ENCODE measurements at places on chromosomes 13 and 19. TPM values are rescaled to one million over a fixed set of nuclear protein-coding genes. Genes with fewer than 3 reads are reported as not detected.

AMH gene
- 50.1 TPM for total RNA-seq

PRSS57 gene
- total RNA-seq: not detected

ZNF441 gene
- 9.6 TPM for total RNA-seq

S1PR4 gene
- total RNA-seq: not detected

KLK15 gene
- not detected for total RNA-seq

PLEKHG2 gene
- 160 TPM for total RNA-seq

LHB gene
- not detected for total RNA-seq

GRCh38 chr19:19630062-19630414 is 2.0 kb upstream of the LPAR2 start:
- no peak for DNase-seq

- DNase-seq: no peak
Measured at GRCh38 chr19:39996218-39996810, 546 bp upstream of the ZNF546 start.

GRCh38 chr13:20412691-20413355 is 112.8 kb downstream of the CRYL1 start:
- no peak for DNase-seq

GRCh38 chr19:55341171-55341588 is 1.5 kb downstream of the KMT5C start:
- DNase-seq: no peak

DNA sequence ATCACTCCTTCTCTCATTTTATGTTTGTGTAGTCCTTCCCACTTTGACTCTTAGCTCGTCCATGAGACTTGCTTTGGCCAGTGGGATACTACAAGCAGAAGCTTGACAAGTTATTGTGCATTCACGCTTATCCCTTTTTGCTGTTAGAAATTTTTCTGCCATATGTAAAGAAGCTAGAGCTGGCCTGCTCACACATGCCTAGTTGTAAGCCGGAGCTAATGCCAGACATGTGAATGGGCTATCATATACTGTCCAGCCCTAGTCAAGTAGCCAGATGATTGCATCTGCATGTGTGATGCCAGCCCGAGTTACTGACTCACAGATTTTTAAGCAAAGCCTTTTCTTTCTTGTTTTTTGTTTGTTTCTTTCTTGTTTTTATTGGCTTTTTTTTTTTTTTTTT is 460.7 kb downstream of the TDRD3 start:
- no peak for DNase-seq

DNA sequence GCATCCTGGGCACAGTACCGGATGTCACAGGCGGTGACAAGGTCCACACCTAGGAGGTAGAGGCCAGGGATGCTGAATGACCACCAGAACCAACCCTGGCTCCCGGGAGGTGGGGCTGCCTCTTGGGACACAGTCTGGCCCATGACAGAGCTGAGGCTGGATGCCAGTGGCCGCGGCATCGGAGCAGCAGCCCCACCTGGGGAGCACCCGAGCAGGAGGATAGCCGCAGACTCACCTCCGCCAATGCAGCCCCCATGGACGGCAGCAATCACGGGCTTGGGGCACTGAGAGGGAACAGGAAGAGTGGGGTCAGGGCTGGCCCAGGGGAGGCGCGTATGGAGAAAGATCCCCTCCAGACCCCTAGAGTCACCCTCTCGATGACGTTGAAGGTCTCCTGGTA is 4.3 kb upstream of the LGALS4 start:
- no peak for DNase-seq

DNA sequence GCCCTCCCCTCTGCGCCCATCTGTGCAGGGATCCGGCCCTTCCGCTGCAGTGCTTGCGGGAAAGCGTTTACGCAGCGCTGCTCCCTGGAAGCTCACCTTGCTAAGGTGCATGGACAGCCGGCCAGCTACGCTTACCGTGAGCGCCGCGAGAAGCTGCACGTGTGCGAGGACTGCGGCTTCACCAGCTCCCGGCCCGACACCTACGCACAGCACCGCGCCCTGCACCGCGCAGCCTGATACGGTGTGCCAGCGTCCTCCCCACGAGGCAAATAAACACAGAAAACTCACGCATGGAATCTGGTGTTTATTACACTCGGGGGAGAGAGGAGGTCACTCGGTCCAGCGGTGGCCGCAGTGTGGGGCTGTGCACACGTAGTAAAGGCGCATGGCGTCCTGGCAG is 1.2 kb downstream of the POLR2I start:
- no peak for DNase-seq

DNA sequence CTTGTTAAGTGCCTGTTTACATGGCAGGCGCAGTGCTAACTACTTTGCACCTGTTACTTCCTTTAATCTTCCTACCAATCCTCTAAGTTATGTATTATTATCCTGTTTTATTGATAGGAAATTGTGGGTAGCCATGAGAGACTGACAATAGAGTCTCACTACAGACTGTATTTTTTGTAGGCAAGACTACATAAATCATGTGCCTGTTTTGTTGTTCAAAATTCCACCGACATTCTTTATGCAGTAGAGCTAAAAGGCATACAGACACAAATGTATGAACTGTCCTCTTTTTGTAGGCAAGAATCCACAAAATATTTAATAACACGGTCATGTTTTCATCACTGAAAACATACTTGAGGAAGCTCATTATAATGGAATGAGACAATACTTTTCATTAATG is 205.5 kb downstream of the NALCN start:
- DNase-seq: no peak

- no peak for DNase-seq
Measured at GRCh38 chr13:87453244-87453643, 217.9 kb upstream of the SLITRK5 start.

DNA sequence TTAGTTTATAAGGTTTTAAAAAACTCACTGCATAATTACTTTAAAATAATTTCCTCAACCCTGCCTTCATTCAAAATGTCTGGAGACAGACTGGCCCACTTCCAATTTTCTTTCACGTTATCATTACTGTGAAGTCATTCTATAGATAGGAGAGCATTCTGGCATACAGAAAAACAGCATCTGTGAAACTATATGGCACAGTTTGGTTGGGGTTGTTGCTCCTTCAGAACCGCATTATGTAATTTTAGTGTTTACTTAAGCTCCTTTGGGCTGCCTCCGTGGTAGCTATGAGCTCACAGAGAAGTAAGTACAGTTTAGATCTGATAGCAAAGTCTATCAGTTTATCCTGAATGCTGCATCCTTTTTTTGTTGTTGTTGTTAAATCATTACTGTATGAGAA is 104.3 kb downstream of the KCNRG start:
- DNase-seq: no peak

- no peak for DNase-seq
Measured at GRCh38 chr13:59415498-59415897, 748.2 kb downstream of the DIAPH3 start.

- no peak for DNase-seq
Measured at GRCh38 chr19:39871362-39871761, 25.2 kb upstream of the FBL start.

GRCh38 chr13:113077953-113078901 is 27.4 kb upstream of the F7 start:
- no peak for DNase-seq

GRCh38 chr13:106083620-106084350 is 451.7 kb downstream of the EFNB2 start:
- DNase-seq: no peak

DNA sequence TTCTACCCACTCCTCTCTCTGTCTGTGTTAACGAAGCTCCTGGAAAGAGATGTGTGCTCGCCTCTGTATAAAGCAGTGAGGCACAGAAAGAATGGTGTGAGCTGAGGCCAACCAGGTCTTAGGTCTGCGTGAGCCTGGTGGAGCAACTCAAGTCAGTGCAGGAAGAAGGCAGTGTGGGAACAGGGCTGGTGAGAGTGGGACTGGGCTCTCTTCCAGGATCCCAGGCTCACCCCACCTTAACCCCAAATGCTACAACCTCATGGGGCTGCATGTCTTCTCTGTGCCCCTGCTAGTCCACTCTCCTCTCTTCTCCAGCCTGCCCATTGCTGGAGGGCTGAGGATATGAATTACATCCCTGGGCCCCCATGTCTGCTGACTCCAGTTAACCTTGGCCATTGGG is 127.4 kb downstream of the DCT start:
- no peak for DNase-seq

DNA sequence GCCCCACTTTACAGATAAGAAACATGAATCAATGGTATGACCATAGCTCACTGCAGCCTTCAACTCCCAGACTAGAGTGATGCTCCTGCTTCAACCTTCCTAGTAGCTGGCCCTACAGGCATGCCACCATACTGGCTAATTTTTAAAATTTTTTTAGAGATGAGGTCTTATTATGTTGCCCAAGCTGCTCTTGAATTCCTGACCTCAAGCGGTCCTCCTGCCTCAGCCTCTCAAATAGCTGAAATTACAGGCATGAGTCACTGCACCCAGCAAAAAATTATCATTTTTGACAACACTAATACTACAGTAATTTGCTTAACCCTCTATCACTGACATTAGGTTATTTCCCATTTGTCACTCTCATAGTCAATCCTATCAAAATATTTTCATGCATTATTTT is 14.7 kb downstream of the CAB39L start:
- no peak for DNase-seq

DNA sequence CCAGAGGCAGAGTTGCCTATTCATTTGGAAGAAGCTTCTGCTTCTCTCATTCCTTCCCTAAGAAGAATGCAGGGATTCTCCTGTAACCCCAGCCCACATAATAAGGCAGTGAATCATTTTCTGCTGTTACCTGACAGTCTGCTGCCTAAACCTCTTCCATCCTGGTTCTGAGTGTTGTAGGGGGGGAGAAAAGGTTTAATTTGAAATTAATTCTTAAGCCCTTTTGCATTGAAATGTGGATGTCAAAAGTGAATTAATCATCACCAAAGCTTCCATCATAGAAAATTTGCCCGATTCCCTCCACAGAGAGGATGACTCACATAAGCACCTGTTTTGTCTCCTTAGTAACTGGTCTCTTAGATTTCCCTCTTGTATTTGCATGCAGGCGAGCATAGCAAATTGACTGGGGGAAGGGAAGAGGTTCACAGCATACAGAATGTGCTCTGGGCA is 146.7 kb upstream of the FNDC3A start:
- DNase-seq: no peak

- peak; percentile 81 for DNase-seq
Measured at GRCh38 chr19:46016426-46017094, 6.3 kb downstream of the PGLYRP1 start.

- no peak for DNase-seq
Measured at GRCh38 chr13:108283110-108283509, 13.6 kb downstream of the TNFSF13B start.
